ENCODE measurements at places on chromosomes 6 and 20.

DNA sequence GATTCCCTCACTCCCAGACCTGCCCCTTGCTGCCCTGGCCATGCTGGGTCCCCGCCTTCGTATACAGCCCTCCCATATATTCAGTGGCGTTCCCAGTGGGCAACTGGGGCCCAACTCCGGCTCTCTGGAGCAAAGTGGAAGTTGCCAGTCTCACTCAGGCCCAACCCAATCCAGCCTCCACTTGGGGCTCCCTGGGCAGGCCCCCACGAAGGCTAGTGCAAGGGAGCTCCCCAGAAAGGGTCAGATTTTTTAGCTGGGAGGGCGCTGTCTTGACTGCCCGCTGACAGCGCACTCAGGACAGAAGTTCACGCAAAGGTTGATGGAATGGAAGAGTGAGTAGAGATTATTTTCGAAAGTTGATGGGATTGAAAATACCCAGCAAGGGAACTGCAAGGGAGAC lies 5.9 kb downstream of the TP53TG5 start:
- DNase-seq, result no peak

GRCh38 chr6:118876198-118876597 lies 17.8 kb upstream of the ASF1A start:
- DNase-seq, result no peak

DNA sequence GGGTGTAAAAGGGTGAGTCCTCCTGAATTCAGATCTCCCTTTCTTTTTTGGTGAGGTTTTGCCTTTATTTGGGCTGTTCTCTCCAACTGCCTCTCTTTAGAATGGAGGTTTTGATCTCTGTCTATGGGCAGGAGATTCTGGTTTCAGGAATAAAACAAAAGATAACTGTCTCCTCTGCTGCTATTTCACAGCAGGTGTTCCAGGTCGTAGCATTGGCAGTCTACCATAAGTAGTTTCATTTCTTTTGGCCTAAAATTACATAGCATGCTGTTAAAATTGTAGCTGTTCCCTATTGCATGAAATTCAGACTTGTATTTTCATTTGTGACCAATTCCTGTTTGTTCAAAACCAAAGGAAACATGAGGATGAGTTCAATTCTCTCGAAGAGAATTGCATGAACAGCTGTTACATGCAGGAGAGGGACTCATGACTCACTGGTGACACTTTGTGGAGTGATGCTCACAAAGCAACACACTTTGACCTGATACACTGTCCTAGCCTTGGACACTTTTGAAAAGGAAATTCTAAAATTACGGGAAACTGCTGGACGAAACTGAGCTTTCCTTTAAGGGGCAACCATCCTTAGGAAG lies 76.8 kb upstream of the SIRPG start:
- no peak for DNase-seq

DNA sequence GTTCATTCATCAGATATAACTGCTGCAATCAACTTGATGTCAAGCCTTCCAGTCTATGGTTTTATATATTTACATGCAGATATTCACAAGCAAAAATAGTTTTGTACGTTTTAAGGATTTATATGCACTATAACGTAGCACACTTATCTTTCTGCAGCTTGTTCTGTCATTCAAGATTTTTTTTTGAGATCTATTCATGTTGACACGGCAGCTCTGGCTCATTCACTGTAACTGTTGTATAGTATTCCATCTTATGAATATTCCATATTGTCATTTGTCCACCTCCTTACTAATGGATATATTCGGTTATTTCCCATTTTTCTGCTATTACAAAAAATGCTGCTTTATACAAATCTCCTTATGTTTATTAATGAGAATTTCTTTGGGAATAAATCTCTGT lies 13.2 kb downstream of the ELOVL2 start:
- no peak for DNase-seq

GRCh38 chr6:13417954-13418353 lies 69.4 kb downstream of the GFOD1 start:
- no peak for DNase-seq

- no peak for DNase-seq
These were observed 207.7 kb upstream of the SNX9 start for GRCh38 chr6:157615420-157615769.

- no peak for DNase-seq
These were observed 16.4 kb upstream of the ENPP4 start for GRCh38 chr6:46113370-46113769.

- peak; percentile 81 for DNase-seq
These were observed 57.2 kb upstream of the ARHGAP18 start for GRCh38 chr6:129766959-129767728.

DNA sequence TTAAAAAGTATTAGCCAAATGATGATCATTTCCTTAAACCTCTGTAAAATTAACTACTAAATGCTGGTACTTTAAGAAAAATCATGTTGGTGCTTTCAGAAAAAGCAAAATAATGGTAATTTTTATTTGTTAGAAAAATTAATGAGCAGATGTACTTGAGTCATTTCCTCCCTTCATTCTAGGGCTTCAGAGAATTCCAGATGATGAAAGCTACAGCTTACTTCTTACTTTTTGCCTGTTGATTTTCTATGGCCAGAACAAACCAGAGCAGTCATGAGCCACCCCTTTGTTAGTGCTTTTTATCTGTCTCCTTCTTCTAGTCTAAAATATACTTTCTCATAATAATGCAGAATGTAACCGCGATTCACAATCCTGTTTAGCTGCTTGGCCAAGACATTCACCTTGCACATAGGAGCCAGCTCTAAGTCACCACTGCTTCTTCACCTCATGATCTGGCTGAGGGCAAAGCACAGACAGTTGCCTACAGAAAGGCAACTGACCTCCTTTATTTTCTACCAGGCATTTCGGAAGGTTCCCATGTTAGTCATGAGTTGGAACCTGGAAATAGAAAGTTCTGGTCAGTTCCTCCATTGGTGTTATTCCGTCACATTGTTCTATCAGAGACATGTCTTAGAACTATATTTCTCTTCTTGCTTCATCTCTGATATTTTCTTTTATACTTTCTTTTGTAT lies 43.5 kb upstream of the TINAG start:
- no peak for DNase-seq

GRCh38 chr6:1496836-1497760 lies 107.7 kb downstream of the FOXF2 start:
- DNase-seq, result peak; percentile 41

GRCh38 chr6:42326248-42326647 lies 108.6 kb upstream of the MRPS10 start:
- no peak for DNase-seq

DNA sequence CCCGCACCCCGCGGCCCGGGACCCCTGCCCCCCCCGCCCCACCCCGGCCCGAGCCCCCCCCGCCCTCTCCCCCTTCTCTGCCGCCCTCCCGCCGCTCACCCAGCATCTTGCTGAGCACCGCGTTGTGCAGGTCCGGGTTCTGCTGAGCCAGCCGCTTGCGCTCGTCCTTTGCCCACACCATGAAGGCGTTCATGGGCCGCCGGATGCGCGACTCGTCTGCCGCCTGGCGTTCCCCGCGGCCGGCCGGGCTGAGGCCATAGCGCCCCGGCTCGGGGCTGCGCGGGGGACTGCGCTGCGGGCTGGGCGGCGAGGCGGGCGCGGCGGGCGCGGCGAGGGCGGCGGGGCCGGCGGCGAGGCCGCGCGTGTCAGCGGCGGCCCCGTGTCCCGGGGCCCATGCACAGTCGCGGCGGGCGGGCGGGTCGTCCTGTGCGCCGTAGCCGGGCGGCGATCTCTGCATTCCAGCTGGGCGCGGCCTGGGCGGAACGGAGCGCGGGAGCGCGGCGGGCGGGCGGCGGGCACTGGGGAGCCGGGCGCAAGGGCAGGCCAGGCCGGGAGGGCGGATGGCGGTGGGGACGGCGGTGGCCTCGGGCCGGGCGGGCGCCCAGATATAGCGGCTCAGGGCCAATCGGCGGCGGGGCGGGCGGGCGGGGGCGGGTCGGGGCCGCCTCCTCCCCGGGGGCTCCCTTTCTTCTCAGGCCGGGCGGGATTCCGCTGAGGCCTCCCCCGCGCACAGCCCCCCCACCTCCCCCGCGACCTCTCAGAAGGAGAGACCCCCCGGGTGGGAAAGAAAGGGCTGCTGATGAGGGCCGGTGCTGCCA lies at the start of gene SOX18:
Gene SOX18 (minus strand): TSS at position 580 of the 818 bp plus-strand sequence. CDS start 123 bp downstream, at position 457.
- DNase-seq, result peak; percentile 74

- DNase-seq, result peak; percentile 5
These were observed 243.9 kb downstream of the DLL1 start for GRCh38 chr6:170046791-170047626.

- peak; percentile 58 for DNase-seq
These were observed 86.8 kb downstream of the ZFP64 start for GRCh38 chr20:52104546-52105441.

- DNase-seq, result no peak
These were observed 45.8 kb upstream of the PMEPA1 start for GRCh38 chr20:57755609-57756008.

- DNase-seq, result no peak
These were observed 47.3 kb upstream of the SASH1 start for GRCh38 chr6:148295261-148295887.

GRCh38 chr6:105691971-105692370 lies 289.1 kb upstream of the PREP start:
- DNase-seq, result no peak

DNA sequence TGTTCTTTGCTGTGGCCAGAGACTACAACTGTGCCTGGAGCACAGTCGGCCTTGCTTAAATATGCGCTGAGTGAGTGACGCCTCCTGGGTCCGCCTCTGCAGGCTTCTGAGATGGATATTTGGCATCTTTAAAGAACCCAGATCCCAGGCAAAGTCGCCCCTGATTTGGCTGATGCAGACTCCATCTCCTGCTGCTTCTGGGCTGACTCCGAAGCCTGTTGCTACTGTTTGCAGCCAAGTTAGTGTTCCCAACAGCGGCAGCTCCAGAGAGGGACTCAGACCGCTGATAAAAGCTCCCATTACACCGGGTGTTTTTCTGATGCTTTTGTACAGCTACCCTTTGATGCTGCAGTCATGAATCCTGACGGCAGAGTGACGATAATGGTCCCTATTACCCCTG lies 83.0 kb upstream of the SULF2 start:
- DNase-seq, result no peak

GRCh38 chr6:121767211-121767610 lies 331.8 kb downstream of the GJA1 start:
- no peak for DNase-seq

DNA sequence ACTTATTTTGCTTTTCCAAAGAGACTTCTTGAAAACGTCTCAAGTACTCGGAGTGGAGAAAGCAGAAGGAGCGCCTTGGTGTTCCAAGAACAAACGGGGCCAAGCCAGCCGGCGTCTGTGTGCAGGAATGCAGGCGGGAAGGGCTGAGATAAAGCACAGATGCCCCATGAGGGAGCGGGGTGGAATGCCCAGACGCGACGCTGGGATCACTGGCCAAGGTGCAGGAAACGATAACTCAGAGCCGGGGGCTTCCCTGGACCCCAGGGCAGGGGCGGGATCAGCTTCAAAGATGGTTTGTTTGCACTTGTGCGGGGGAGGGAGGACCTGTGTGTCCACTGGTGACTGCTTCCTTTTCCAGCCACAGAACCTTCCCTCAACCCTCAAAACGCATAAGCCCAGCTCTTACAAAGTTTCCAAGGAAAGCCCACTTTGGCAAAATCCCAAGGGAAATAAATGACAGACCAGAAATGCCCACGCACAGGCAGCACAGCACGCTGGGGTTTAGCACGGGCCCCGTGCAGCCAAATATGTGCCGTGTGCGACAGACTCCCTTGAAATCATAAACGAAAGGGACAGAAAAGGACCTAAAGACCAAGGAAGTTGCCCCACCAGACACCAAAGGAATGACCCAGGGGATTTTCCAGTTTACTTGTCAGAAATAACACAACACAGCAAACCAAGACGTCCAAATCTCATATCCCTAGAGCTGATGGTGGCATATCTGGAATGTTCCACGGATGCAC lies 113.9 kb downstream of the NFATC2 start:
- DNase-seq, result no peak

DNA sequence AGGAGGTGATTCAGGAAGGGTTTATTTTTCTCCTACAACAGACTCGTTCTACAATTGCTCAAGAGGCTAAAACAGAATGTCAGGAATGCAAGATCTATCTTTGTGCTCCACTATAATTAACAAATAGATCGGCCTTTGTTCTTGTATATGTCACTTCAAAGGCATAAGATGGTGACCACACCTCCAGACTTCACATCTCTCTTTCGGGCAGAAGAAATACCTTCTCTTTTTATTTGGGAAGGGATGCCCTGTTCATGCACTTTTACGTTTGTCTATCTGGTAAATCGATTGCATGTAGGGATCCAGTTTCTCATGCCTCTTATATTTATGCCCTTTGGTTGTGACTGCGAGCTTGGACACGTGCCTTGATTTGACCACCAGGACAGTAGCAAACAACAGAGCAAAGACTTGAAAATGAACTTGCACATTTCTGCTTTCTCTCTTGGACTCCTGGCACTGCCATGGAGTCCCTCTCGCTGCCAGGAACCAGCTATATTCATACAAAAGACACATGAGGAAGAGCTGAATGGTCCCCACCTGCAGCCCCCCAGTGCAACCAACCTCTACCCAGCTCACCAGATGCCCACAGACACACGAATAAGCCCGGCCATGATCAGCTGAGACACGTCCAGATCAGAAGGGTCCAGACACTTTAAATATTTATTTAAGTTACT lies 219.8 kb upstream of the STXBP5 start:
- no peak for DNase-seq

GRCh38 chr20:14189794-14190402 lies 147.5 kb downstream of the FLRT3 start:
- no peak for DNase-seq

DNA sequence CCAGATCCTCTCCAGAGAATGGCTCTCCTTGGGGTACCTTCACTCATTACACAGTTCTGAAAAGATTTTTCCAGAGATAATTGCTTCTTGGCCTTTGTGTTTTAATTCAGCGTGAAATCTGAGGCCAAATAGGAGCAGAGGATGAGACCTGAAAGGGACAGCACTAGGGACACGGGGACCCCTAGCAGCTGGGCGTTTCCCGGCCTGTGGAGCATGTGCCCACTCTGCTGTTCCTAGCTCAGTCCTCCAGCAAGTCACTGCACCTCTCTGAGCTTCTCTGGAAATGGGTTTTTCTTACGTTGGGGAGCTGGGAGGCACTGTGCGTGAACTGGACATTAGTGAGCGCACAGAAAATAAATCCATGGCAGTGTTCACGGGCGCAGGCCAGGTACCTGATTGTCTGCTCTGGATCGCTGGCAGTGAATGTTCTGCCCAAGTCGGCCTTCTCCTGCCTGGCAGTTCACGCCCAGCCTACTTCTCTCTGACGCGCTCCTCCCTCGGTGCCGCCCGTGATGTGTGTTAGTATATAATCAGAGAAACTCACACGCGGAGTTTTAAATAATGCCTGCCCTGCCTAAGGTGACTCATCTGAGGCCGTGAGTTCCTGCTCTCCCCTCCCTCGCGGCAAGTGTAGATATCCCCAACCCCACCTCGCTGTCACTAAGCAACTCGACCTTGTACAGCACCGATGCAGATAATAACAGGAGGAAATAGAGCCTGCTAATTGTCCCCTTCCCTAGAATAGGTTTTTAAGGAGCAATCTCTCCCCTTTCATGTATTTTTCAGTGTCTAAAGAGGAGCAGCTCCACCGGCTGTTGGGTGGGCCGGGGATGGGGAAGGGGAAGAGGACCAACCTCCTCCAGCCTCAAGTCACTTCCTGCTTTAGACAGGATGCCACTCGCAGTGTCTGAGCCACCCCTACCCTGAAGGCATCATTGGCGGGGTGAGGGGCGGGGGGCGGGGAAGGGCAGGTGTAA lies 2.7 kb upstream of the TUBB2A start:
- no peak for DNase-seq
